ENCODE measurements at places on chromosomes 6 and 20. TPM values are rescaled to one million over a fixed set of nuclear protein-coding genes. Genes with fewer than 3 reads are reported as not detected.

- H3K27ac ChIP-seq: no peak overlapping the region
- no peaks in the 10 kb centered on the region for H3K36me3 ChIP-seq
- no peaks in the 10 kb centered on the region for H3K4me1 ChIP-seq
- H3K4me3 ChIP-seq: no peak overlapping the region
Observed at GRCh38 chr6:38163186-38164130, 343.9 kb downstream of the ZFAND3 start.

DNA sequence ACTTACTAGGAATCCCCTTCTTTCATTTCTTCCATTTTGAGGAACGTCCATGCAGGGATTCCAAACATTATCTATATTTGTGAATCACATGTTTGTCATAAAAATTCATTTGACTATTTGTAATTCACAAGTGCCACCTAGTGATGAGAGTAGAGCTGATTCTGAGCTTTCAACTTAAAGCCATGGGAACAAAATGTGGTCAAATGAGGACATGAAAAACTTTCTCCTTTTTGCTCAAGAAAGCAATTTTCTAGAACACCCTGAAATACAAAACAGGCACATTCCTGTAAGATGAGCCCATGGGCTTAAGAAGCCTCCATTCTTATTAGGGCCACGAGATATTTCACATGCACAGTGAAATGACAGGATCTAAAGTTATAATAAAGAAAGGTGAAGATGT lies 12.3 kb downstream of the MAP3K7 start:
- no peaks in the 10 kb centered on the region for H3K27me3 ChIP-seq
- no peaks in the 10 kb centered on the region for H3K4me1 ChIP-seq
- peaks cover 1% of the 10 kb centered on the region for H3K36me3 ChIP-seq

DNA sequence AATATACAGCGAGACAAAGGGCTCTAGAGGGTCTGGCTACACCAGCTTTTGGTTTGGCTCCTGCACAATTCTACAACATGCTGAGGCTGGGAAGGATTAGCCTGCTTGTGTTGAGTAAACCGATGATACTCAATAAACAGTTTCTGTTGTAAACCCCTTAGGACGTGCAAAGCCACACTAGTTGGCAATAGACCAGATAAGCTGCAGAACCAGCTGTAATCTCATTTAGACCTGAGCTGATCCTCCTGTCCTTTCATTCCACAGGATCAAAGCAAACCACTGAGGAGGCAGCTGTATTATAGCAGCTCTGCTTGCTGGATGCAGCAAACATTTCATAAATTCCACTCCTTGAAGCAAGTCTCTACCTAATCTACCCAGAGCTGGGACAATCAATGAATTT lies 79.7 kb downstream of the MMS22L start:
- no peak for DNase-seq
- no peak overlapping the region for H3K27ac ChIP-seq
- no peaks in the 10 kb centered on the region for H3K36me3 ChIP-seq
- no peaks in the 10 kb centered on the region for H3K4me1 ChIP-seq
- no peaks in the 10 kb centered on the region for H3K27me3 ChIP-seq

- DNase-seq: no peak
- peaks cover 17% of the 10 kb centered on the region for H3K36me3 ChIP-seq
- no peaks in the 10 kb centered on the region for H3K27me3 ChIP-seq
- H3K4me3 ChIP-seq: no peak overlapping the region
- peak overlapping the region; percentile 54 for H3K27ac ChIP-seq
Observed at GRCh38 chr20:53580376-53581111, 13.1 kb downstream of the ZNF217 start.

DNA sequence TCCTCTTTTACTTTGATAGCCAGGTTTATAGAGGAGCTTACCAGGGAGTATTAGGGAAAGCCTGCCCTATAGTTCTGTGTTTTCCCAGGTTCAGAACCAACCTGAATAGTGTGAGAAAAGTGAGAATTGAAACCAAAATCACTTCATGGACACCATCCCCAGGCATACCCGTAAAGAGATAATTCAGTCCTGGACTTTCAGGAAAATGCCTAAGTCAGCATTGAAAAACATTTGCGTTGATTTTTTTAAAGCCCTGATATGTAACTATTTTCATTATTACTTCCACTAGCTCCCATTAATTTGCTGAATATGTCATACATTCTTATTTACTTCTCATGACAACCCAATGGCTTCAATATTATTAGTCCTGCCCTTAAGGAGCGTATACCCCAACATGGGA lies 77.4 kb upstream of the TCF21 start:
- no peaks in the 10 kb centered on the region for H3K27me3 ChIP-seq
- H3K4me3 ChIP-seq: no peak overlapping the region
- no peaks in the 10 kb centered on the region for H3K4me1 ChIP-seq
- no peak overlapping the region for H3K27ac ChIP-seq

GRCh38 chr20:54366669-54367344 lies 108.6 kb upstream of the DOK5 start:
- H3K4me1 ChIP-seq: no peaks in the 10 kb centered on the region
- no peak overlapping the region for H3K4me3 ChIP-seq
- no peak overlapping the region for H3K27ac ChIP-seq
- H3K36me3 ChIP-seq: no peaks in the 10 kb centered on the region
- DNase-seq: no peak
- H3K27me3 ChIP-seq: no peaks in the 10 kb centered on the region

- DNase-seq: no peak
- no peak overlapping the region for H3K4me3 ChIP-seq
- no peaks in the 10 kb centered on the region for H3K4me1 ChIP-seq
- no peaks in the 10 kb centered on the region for H3K27me3 ChIP-seq
- H3K27ac ChIP-seq: no peak overlapping the region
- H3K36me3 ChIP-seq: no peaks in the 10 kb centered on the region
Observed at GRCh38 chr6:18976966-18977365, 589.8 kb downstream of the RNF144B start.

DNA sequence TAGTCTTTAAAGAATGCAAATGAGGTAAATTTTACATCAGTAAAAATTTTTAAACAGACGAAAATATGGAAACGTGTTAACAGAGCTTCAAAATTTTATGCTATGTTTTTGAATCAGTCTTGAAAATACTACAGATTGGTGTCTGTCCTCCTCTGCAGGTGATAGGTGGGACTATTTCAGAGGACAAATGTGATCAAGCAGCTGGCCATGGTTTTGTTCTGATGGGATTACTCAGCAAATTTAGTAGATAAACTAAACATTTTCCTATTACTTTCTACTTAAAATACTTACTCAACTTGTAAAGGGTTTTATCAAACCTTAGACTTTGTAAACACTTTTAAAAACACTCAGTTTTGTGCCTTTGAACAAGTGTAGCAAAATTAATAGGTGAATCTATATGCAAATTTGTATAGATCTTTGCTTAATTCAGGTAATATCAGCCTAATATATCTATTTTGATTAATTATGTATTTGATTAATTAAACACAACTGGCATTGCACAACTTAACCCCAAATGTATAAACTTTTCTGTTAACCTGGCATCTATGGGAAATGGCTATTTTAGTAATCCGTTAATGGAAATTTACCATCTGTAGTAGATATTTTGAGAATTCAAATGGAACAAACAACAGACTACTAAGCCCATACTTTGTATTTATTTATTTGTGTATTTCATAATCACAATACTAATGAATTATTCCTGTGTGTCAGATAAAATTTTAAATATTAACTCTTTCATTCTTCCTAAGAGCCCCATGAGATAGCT lies 22.5 kb downstream of the ADGRB3 start:
- H3K4me3 ChIP-seq: no peak overlapping the region
- H3K27ac ChIP-seq: no peak overlapping the region
- H3K27me3 ChIP-seq: no peaks in the 10 kb centered on the region
- no peak for DNase-seq
- no peaks in the 10 kb centered on the region for H3K36me3 ChIP-seq

DNA sequence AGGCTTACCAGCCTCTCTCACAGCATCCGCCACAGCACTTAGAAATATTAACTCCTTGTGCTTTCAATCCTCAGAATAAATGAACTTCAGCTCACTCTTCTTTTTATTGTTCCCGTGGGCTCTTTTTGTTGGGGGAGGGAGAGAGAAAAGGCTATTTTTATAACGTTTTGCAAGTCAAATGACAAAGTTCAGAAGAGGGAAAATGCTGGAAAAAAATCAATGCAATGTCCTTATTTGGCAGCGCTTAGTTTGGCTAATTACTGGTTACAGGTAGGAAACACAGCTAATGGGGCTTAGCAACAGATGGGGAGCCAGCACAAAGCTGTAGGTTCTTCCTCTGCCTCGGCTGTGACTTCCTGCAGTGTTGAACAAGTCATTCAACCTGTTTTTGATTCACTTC lies 1067.0 kb upstream of the MAP3K7 start:
- H3K36me3 ChIP-seq: no peaks in the 10 kb centered on the region
- H3K27ac ChIP-seq: no peak overlapping the region
- H3K4me3 ChIP-seq: no peak overlapping the region
- no peaks in the 10 kb centered on the region for H3K27me3 ChIP-seq
- DNase-seq: no peak
- H3K4me1 ChIP-seq: no peaks in the 10 kb centered on the region

GRCh38 chr6:138287144-138287955 lies 69.1 kb upstream of the PBOV1 start:
- H3K4me1 ChIP-seq: no peaks in the 10 kb centered on the region
- no peaks in the 10 kb centered on the region for H3K36me3 ChIP-seq
- no peak overlapping the region for H3K4me3 ChIP-seq
- no peaks in the 10 kb centered on the region for H3K27me3 ChIP-seq
- DNase-seq: peak; percentile 47
- no peak overlapping the region for H3K27ac ChIP-seq

- H3K27me3 ChIP-seq: no peaks in the 10 kb centered on the region
- H3K4me3 ChIP-seq: no peak overlapping the region
- H3K4me1 ChIP-seq: no peaks in the 10 kb centered on the region
- DNase-seq: no peak
- H3K27ac ChIP-seq: no peak overlapping the region
Observed at GRCh38 chr6:154895841-154896240, 99.3 kb upstream of the TIAM2 start.

DNA sequence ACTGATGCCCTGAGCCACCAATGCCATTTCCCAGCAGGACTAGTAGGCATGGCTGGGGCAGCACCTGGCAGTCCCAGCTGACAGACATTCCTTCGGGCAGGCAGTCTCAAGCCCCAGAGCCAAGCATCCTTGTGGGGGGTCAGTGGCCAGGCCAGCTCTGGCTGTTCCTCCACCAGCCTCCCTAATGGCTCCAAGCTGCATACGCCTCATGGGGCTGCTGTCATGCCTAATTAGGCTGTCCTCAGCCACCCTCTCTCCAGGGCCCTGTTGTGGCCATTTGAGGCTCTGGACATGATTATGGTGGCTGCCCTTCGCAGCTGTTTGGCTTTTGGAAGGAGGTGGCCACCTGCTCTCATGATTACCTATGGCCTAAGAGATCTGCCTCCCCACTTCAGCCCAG lies 79.4 kb downstream of the DLGAP4 start:
- H3K27ac ChIP-seq: no peak overlapping the region
- H3K36me3 ChIP-seq: no peaks in the 10 kb centered on the region
- no peak overlapping the region for H3K4me3 ChIP-seq
- H3K4me1 ChIP-seq: no peaks in the 10 kb centered on the region

- H3K27ac ChIP-seq: no peak overlapping the region
- no peak for DNase-seq
- peaks cover 4% of the 10 kb centered on the region for H3K4me1 ChIP-seq
- H3K4me3 ChIP-seq: no peak overlapping the region
- no peaks in the 10 kb centered on the region for H3K36me3 ChIP-seq
Observed at GRCh38 chr6:106149472-106150069, 63.4 kb downstream of the PRDM1 start.

DNA sequence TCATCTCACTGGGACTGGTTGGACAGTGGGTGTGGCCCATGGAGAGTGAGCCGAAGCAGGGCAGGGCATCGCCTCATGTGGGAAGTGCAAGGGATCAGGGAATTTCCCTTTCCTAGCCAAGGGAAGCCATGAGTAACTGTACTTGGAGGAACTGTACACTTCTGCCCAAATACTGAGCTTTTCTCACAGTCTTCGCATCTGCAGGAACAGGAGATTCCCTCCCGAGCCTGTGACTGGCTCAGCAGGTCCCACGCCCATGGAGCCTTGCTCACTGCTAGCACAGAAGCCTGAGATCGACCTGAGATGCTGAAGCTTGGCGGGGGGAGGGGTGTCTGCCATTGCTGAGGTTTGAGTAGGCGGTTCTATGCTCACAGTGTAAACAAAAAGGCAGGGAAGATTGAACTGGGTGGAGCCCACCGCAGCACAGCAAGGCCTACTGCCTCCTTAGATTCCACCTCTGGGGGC lies 10.4 kb upstream of the CALHM5 start:
- no peak for DNase-seq
- no peaks in the 10 kb centered on the region for H3K27me3 ChIP-seq
- no peaks in the 10 kb centered on the region for H3K36me3 ChIP-seq
- no peak overlapping the region for H3K27ac ChIP-seq
- no peaks in the 10 kb centered on the region for H3K4me1 ChIP-seq

DNA sequence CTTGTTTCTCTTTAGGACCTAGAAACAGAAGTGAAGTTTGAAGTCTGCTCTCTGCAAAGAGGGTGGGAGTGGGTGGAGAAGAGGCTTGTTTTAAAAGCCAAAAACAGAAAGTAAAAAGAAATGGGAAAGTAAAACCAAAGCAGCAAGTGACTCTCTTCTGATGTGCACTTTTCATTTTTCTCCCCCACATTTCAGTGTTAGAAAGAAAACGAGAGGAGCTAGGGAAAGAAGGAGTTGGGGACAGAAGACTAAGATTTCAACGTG lies 1.3 kb downstream of the C6orf141 start:
- no peak for DNase-seq
- no peak overlapping the region for H3K27ac ChIP-seq
- no peaks in the 10 kb centered on the region for H3K27me3 ChIP-seq
- H3K4me1 ChIP-seq: peaks cover 19% of the 10 kb centered on the region
- H3K4me3 ChIP-seq: peak overlapping the region; percentile 60

DNA sequence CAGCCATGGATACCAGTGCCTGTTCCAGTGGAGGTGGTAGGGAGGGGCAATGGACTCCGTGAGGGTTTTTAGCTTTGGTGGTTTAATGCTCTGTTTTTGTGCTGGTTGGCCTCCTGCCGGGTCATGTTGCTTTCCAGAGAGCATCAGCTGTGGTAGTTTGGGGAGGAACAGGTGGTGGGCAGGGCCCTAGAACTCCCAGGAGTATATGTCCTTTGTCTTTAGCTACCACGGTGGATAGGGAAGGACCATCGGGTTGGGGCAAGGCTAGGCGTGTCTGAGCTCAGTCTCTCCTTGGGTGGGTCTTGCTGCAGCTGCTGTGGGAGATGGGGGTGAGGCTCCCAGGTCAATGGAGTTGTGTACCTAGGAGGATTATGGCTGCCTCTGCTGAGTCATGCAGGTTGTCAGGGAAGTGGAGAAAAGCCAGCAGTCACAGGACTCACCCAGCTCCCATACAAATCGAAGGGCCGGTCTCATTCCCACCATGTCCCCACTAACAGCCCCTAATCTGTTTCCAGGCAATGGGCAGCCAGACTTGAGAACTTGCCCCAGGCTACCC lies 38.9 kb downstream of the MRAP2 start:
- H3K4me3 ChIP-seq: no peak overlapping the region
- H3K27ac ChIP-seq: no peak overlapping the region
- no peak for DNase-seq
- no peaks in the 10 kb centered on the region for H3K36me3 ChIP-seq
- H3K27me3 ChIP-seq: no peaks in the 10 kb centered on the region

Gene ANKRD6
- 15.0 TPM for total RNA-seq

Gene LYRM2
- 31.4 TPM for total RNA-seq

Gene ECT2L
- not detected for total RNA-seq

Gene ZNF311
- total RNA-seq: 0.17 TPM
